Epithelial cell of umbilical artery (primary cell): ENCODE measurements at places on chromosomes 7 and 10. TPM values are rescaled to one million over a fixed set of nuclear protein-coding genes. Genes with fewer than 3 reads are reported as not detected.

CPA4 gene
- total RNA-seq = 0.32 and 1.7 TPM in 2 replicates

SPDYE11 gene
- not detected in 2 replicates for total RNA-seq

PNLIP gene
- total RNA-seq = not detected in 2 replicates

ATG9B gene
- total RNA-seq = not detected in 2 replicates

LRRC18 gene
- not detected in 2 replicates for total RNA-seq

MIOS gene
- total RNA-seq = 28.6 and 50.5 TPM in 2 replicates

ZWINT gene
- 53.9 and 56.8 TPM in 2 replicates for total RNA-seq

FAM237B gene
- total RNA-seq = not detected in 2 replicates
